Activated T-helper 2 cell treated with anti-CD3 and anti-CD28 coated beads, Interferon-gamma antibody, Interleukin-2, Interleukin-4, amounts not matched to agents 10 μg/mL and 5 μg/mL and 100 μg/mL, durations not matched to agents 14 hours and 24 hours and 36 hours (primary cell): ENCODE measurements at places on chromosomes 5 and 9. TPM values are rescaled to one million over a fixed set of nuclear protein-coding genes. Genes with fewer than 3 reads are reported as not detected.

DNA sequence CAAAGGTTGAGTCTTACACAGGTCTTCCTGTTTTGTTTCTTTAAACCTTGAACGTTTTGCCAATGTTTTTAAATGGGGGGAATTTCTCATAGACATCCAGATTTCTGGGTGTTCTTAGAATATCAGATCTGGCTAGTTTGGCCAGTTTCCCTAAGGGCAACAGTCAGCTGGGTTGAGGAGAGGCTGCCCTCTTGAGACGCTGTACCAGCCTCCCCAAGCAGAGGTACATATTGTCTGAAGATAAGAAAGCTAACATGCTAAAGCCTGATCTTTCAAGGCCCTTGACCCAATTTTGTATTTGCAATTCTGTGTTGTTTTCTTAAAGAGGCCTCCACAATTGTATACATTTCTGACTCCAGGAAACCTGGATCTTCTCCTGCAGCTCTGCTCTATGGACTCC is 21.9 kb upstream of the SH3GL2 start:
- DNase-seq: no peak
- no peak overlapping the region for H3K4me3 ChIP-seq
- no peak overlapping the region for H3K27ac ChIP-seq
- H3K4me1 ChIP-seq: no peaks in the 10 kb centered on the region

- peak overlapping the region; percentile 86 for H3K4me3 ChIP-seq
- peak overlapping the region; percentile 63 for H3K27ac ChIP-seq
- H3K36me3 ChIP-seq: no peaks in the 10 kb centered on the region
Observed at GRCh38 chr9:4661611-4662010, 483 bp upstream of the PLPP6 start.

DNA sequence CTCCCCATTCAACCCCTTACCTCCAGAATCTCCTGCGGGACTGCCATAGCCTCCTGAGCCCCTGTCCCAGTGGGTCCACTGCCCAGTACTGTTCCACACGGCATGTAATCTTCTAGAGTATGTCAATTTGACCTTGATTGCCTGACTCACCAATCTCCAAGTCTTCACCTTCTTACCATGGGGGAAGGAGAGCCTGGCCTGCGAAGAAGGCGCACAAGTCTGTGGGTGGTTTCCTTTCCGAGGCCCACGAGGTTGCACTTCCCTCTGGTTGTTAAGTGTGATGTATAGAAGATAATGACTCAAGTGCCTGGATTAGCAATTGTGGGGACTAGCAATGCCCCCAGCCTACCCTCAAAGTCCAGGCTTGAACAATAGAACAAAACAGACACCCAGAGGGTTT is 8.1 kb upstream of the TENT4A start:
- no peak overlapping the region for H3K27ac ChIP-seq
- DNase-seq: no peak
- H3K27me3 ChIP-seq: peaks cover 6% of the 10 kb centered on the region
- H3K4me1 ChIP-seq: peaks cover 17% of the 10 kb centered on the region
- no peaks in the 10 kb centered on the region for H3K36me3 ChIP-seq

DNA sequence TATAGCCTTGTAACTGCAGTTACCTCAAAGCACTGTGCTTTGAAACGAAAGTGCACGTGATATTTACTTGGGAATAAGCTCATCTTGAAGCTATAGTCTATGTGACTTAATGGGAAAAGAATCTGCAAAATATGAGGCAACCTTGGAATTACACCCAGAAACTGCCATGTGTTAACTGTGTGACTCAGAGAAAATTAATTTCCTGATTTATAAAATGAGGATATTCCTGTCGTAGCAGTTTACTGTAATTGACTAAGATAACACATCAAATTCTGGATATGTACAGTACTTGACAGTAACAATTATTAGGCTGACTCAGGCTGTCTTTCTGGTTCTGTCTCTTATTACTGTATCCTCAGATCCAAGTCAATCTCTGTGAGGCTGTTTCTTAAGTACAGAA is 1079.9 kb upstream of the ACO1 start:
- no peak for DNase-seq
- H3K27ac ChIP-seq: no peak overlapping the region
- H3K36me3 ChIP-seq: no peaks in the 10 kb centered on the region
- H3K4me1 ChIP-seq: peaks cover 11% of the 10 kb centered on the region
- H3K4me3 ChIP-seq: no peak overlapping the region

GRCh38 chr5:71932655-71933338 is 174.5 kb upstream of the MAP1B start:
- no peak for DNase-seq
- no peaks in the 10 kb centered on the region for H3K36me3 ChIP-seq
- H3K27me3 ChIP-seq: peaks cover 5% of the 10 kb centered on the region

DNA sequence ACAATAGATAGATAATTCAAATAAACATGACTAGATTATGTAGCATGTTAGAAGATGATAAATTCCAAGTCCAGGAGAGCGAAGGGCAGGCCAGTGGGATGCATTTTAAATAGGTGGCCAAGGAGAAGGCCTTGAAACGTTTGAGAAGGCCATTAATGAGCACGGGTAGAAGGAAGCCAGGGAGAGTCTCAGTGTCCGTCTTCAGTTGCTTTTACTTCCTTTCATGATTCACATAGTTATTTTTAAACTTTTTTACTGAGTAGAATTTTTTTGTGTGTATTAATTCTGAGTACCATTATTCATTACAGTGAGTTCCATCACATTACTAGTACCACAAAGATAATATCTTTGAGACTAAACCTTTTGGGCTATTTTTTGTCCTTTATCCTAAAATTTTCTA is 259.2 kb downstream of the ARRDC3 start:
- no peak overlapping the region for H3K4me3 ChIP-seq
- peaks cover 1% of the 10 kb centered on the region for H3K4me1 ChIP-seq
- H3K36me3 ChIP-seq: no peaks in the 10 kb centered on the region
- no peak overlapping the region for H3K27ac ChIP-seq

DNA sequence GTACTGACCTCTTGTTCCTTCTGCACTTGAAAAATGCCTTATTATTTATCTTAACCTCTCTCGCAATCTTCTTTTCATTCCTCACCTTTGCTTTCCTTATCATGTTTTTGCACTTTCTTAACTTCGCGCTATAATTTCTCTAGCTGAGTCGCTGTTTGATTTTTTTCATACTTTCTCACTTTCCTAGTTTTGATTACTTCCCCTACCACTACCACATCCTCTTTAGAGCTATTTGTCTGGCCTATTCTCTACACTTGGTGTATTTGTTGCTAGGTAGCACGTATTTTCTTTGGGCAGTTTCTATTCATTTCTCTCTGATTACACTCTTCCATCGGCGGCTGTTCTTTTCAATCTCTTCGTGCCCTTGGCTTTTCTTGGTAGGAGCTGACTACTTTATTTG is 611.8 kb downstream of the BNC2 start:
- no peaks in the 10 kb centered on the region for H3K36me3 ChIP-seq
- DNase-seq: no peak
- H3K4me1 ChIP-seq: peaks cover 3% of the 10 kb centered on the region
- H3K4me3 ChIP-seq: no peak overlapping the region
- no peak overlapping the region for H3K27ac ChIP-seq
- H3K27me3 ChIP-seq: peaks cover 2% of the 10 kb centered on the region

DNA sequence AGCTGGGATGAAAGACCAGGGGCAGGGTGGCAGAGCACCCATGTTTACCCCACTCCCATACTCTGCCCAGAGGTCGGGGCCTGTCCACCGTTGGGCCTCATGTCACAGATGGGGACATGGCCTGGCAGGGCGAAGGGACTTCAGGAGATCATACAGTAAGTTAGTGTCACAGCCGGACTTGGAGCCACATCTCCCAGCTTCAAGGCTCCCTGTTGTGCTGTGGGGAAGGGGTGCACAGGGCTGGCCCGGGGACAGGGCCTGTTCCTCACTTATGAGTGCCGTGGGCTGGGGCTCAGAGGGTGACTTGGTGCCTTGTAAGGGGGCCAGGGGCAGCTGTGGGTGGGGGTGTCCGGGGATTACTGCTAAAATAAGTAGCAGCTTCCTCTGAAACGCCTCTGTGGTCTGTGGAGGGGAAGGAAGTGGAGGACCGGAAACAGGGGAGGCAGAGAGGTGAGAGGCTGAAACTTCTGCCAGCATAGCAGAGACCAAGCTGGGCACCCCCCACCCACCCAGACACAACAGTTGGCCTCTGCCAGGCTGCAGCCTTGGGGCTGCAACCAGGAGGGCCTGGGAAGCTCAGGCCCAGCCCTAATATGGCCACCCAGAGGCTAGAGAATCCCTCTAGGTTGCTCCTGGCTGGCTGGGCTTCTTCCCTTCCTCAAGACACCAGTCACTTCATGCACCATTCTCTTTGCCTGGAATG is 41.1 kb upstream of the NEK6 start:
- H3K27ac ChIP-seq: peak overlapping the region; percentile 87
- no peaks in the 10 kb centered on the region for H3K36me3 ChIP-seq
- peak overlapping the region; percentile 3 for H3K4me3 ChIP-seq
- no peaks in the 10 kb centered on the region for H3K27me3 ChIP-seq
- DNase-seq: peak; percentile 59

DNA sequence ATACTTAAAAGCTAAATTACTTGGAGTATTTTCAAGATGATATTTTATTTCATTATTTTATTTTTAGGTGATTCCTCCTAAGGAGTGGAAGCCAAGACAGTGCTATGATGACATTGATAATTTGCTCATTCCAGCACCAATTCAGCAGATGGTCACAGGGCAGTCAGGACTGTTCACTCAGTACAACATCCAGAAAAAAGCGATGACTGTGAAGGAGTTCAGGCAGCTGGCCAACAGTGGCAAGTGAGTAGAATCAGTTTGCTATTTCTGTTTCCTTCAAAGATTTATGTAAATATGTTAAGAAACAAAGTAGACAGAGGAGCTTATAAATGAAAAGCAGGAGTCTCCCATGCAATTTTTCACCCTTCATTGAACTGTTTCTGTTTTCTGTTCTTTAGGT is 47.8 kb downstream of the KDM4C start:
- no peaks in the 10 kb centered on the region for H3K27me3 ChIP-seq
- H3K4me1 ChIP-seq: no peaks in the 10 kb centered on the region
- H3K36me3 ChIP-seq: peaks cover 33% of the 10 kb centered on the region
- no peak overlapping the region for H3K4me3 ChIP-seq
- no peak overlapping the region for H3K27ac ChIP-seq

DNA sequence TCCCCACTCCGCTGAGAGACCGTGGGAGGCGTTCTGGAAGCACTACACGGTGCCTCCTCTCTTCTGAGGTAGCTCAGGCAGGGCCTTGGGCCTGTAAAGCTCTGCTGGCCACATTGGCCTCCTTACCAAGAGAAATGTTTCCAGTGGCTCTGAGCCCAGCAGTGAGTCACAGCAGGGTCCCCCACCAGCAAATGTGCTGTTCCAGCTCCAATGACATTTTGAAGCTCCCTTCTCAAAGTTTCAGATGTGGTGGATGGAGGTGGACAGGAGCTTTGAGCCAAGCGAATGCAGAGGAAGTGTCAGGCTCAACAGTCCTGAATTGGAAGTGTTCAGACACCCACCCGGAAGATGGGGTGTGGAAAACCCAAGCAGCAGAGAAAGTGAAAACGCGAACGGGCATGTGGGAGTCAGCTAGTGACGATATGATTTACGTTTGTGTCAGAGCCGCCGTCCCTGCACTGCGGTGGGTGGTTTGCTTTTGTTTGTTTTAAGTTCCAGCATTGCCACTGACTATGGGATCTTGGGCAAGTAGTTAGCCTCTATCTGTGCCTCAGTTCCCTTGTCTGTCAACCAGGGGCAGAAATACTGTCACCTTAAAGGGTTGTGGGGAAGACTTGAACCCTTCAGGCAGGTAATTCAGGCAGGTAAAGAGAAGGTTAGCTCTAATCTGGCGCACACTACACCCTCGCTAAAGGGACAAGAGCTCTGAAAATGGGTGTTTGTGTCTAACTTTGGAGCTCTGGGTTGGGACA is 38.2 kb downstream of the C5orf15 start:
- H3K27ac ChIP-seq: peak overlapping the region; percentile 97
- DNase-seq: peak; percentile 39
- H3K4me3 ChIP-seq: peak overlapping the region; percentile 54
- no peaks in the 10 kb centered on the region for H3K27me3 ChIP-seq

DNA sequence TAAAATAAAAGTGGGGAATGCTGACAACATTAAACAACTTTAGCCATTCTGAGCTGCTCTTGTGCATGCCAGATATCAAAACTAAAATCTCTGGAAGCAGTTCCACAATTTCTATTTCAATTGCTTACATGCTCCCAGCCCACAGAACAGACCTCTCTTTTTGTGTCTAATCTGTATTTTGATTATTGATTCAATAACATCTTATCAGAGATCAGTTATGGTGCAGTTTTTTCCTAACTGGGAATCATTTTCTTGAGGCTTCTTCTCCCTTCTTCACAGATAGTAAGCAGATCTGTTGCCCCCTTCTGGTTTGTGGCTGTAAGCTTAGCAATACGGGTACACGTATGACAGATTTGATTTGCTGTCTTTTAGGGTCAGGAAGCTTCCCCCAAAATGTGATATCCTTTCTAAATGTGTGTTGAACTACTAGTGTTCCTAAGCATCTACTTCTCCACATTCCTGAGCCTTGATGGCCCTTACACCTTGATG is 39.4 kb downstream of the MRPS27 start:
- H3K27me3 ChIP-seq: no peaks in the 10 kb centered on the region
- H3K4me3 ChIP-seq: no peak overlapping the region
- H3K4me1 ChIP-seq: peaks cover 7% of the 10 kb centered on the region
- no peak overlapping the region for H3K27ac ChIP-seq
- H3K36me3 ChIP-seq: peaks cover 61% of the 10 kb centered on the region
- no peak for DNase-seq

DNA sequence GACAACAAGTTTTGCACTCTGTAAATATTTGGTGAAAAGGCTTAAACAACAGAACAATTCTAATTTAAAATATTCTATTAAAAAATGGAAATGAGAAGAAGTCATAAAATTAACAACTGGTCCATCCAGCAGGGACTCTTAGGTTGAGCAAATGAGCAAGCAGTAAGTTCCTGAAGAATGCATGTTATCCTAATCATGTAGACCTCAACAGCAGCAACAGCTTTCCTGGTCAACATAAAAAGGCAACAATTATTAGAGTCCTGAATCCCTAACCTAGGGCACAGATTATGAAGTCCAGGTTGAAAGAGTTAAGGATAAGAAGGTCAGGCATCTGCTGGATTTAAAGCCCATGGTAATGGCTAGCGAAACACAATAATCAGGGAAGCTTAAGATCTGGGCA is 120.9 kb downstream of the SSBP2 start:
- H3K27me3 ChIP-seq: no peaks in the 10 kb centered on the region
- H3K4me1 ChIP-seq: peaks cover 18% of the 10 kb centered on the region
- H3K27ac ChIP-seq: no peak overlapping the region

The PCDHB16 gene
- not detected in 2 replicates for total RNA-seq

The DMGDH gene
- 0.37 and 0.41 TPM in 2 replicates for total RNA-seq

The EGFLAM gene
- total RNA-seq: not detected in 2 replicates

The RORB gene
- 0.02 and 0.11 TPM in 2 replicates for total RNA-seq

The CFAP77 gene
- total RNA-seq: not detected in 2 replicates

The SUSD1 gene
- total RNA-seq: 6.4 and 7.6 TPM in 2 replicates

The DOCK8 gene
- 113 and 123 TPM in 2 replicates for total RNA-seq

The FAM78A gene
- total RNA-seq: 55.3 and 55.5 TPM in 2 replicates

The ADAMTSL1 gene
- not detected in 2 replicates for total RNA-seq

The SHISAL2B gene
- not detected in 2 replicates for total RNA-seq
